ENCODE measurements at places on chromosomes 5 and 9.

GRCh38 chr9:129934041-129934591, 98.9 kb downstream of the USP20 start:
- DNase-seq: no peak

DNA sequence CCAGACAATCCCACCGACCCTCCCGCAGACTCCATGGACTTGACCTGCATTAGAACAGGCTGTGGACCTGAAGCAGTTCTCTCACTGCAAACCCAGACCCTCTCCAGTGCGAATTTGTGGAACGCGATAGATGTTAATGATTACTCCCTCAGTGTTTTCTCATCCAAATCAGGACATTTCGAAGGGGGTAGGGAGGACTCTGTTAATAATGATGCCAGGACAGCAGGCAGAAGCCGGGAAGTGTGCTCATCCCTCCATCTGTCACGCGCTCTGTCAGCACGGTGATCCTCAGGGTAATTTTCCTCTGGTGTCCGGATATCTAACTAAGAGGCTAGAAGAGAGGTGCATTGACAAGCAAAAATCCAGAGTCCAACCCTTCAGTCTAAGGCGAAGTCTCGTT, 18.8 kb downstream of the RAPGEF1 start:
- no peak for DNase-seq

DNA sequence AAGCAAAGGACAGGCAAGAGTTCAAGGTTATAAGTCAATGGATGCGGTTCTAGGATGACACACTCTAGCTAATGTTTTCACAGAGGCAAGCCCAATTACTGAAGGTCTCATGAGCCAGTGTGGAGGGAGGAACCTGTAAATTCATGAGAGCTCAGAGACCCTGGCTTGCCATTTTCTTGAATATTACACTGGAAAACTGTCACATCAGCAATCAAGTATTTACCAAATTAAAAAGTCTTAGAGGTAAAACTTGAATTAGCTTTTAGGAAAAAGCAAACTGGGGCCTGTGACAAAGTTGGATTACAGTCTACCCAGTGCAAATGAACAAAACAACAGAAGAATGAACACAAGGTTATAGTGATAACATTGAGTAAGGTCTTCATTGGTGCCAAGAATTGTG, 636.9 kb upstream of the TLE4 start:
- DNase-seq: no peak

DNA sequence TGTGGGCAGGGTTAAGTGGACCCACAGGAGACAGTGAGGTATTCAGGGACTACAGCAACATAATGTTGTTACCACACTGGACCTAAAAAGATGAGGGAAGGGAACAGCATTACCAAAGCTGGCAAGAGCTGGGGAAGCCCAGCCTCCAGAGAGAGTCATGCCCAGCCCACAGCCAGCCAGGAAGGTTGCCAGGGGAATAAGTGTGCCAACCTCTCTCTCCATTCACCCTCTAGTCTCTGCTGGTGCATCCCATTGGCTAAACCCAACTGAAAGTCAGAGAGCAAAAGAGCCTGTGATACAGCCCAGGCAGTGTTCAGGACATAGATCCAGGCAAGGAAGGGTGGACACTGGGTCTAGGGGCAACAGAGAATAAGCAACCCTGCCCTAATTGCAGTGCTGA, 35.8 kb upstream of the AFAP1L1 start:
- no peak for DNase-seq

DNA sequence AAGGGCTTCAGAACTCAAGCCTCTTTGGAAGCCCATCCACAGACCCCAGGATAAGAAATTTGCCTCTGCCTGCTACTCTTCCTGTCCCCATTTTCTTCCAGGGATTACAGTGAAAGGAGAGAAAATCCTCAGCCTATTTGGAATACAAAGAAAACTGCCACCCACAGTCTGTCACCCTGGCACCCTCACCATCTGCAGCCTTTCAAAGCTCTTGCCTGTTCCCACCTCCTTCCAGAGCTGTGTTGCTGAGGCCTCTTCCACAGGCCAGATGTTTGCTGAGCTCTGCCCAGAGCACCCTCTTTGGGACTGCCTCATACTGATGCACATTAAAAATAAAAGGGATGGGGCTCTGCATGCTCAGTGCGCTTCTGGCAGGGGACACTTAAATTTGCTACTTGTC, 35.9 kb upstream of the TAF1L start:
- no peak for DNase-seq

DNA sequence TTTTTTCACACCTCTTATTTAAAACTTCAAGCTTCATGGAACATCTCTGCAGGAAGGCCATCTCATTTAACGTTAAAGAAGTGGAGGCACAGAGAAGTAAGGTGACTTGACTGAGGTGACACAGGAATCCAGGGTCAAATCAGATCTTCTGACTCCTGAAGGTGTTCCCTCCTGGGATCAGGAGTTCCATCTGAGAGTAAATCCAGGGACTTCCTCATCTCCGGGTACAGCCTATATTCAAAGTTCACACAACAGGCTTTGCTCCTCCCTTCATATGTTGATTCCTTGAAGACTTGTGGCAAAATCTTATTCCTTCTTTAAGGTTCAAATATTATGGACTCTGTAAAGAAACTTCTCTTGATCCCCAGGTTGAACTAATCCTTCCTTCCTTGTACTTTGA, 313.1 kb upstream of the CLINT1 start:
- no peak for DNase-seq

DNA sequence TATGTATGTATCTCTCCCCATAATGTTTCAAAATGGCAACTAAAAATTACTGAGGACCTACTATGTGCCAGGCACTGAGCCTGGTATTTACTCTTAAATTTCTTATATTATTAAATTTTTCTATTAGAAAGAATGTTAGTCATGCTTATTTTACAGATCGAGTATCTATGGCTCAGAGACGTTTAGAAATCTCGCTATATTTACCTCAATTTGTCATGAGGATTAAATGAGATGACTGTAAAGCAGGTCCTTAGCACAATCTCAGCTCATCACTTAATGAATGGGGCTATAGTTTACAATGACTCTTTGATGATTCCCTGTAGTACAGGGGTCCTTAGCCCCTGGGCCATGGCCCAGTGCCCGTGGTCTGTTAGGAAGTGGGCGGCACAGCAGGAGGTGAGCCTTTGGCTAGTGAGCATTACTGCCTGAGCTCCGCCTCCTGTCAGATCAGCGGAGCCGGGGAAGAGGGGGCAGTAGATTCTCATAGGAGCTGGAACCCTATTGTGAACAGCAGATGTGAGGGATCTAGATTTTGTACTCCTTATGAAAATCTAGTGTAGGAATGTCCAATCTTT, 15.5 kb downstream of the ENC1 start:
- no peak for DNase-seq

GRCh38 chr5:143812085-143812705, at the start of gene HMHB1:
HMHB1 (plus strand) TSS chr5:143812161.
- no peak for DNase-seq

DNA sequence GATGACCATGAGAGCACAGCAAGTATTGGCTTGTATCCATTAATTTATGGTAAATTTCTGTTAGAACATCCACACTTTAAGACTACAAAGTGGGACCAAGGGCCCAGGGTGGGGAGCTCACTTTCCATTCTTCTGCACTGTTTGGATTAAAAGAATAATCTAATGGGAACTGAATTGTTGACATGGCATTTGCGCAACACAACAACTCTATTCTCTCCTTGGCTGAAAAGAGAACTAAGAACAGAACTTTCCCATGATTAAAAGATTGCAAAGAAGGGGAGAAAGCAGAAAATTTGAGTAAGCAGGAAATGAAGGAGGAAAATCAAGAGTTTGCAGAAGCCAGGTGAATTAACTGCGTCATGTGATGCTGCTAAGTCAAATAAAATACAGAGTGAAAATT, 143.4 kb downstream of the HINT1 start:
- no peak for DNase-seq

Measured in DMS79 (cell line).